ENCODE measurements at places on chromosomes 12 and 14.

DNA sequence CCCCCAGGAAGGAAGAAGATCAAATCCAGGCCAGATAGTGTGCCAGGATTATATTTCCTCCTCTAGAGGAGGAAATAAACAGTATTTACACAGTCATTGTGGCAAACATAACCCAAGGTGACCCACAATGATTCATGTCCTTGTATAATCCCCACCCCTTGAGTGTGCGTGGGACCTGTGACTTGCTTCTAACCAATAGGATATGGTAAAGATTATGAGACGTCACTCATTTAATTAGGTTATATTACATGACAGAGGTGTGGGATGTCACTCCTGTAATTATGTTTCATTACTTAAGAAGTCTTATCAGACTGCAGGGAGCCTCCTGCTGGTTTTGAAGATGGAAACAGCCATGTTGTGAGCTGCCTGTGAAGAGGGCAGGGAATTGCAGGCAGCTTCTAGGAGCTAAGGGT lies 12.2 kb upstream of the CATSPERB start:
- DNase-seq, result no peak

DNA sequence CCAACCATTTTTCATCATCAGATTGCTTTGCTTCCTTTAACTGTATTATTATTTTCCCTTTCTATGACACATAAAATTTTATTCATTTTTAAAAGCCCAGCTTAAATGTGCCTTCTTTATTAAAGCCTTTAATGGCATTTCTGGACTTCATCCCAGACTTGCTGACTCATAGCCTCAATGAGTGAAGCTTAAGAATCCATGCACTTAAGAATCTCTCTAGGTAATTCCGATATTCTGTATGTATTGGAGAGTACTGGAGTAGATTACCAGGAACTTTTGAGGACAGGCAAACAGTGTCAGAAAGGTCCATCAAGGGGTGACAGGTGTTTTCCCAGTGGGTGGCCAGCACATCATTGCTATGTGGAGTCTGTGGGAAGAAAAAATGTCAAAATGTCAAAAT lies 107.9 kb downstream of the PTPRQ start:
- no peak for DNase-seq

DNA sequence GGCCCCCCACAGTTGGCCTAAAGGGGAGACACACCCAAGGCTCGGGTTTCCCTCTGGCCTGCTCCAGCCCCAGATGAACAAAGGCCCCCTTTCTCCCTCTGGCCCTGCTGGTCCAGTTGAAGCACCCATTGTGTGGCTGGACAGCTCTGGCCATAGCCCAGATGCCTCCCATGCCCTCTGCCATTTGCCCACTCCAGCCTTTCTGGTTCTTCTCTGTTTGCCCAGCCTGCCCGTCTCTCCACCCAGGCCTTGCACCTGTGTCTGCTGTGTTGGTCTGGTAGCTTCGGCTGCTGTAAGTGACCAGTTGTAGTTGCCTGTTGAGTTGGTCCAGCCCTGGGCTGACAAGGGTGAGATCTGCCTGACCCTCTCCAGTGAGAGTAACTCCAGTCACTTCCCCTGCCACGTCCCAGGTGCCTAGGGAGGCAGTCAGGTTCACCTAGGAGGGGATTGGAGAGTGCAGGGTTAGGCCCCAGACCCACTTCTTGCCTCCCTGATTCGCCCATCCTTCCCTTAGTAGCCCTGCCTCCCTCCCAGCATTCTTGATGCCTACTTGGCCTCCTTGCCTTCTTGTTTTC lies 3.0 kb downstream of the B4GALNT1 start:
- no peak for DNase-seq

DNA sequence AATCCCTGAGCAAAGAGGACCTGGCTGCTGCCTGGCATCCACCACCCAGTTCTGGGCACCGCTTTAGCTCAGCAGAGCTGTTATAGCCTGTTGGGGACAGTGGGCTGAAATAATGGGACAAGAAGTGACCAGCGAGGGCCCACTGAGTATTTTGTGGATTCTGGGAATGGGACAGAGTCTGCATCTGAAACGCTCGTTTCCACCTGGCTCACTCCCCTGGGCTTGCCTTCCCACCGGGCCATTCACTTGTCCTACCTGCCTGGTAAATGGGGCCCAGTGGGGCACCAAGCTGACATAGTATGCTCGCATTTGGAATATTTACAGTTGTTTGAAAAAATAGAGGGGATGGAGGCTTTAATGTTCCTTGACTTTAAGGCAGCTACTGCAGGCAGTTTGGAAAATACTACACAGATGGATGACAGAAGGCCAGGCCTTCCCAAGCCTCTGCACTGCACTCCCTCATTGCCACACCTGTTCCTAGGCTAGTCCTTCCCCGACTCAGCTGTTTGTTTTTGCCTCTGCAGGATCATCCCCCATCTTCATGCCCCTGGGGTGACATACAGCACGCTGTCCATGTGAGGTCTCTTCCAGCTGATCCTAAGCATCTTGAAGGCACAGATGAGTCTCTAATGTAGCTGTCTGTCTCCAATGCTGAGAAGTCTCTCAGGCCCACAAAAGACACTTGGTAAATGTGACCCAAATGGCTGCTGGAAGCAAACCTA lies 61.3 kb upstream of the DICER1 start:
- DNase-seq, result no peak

DNA sequence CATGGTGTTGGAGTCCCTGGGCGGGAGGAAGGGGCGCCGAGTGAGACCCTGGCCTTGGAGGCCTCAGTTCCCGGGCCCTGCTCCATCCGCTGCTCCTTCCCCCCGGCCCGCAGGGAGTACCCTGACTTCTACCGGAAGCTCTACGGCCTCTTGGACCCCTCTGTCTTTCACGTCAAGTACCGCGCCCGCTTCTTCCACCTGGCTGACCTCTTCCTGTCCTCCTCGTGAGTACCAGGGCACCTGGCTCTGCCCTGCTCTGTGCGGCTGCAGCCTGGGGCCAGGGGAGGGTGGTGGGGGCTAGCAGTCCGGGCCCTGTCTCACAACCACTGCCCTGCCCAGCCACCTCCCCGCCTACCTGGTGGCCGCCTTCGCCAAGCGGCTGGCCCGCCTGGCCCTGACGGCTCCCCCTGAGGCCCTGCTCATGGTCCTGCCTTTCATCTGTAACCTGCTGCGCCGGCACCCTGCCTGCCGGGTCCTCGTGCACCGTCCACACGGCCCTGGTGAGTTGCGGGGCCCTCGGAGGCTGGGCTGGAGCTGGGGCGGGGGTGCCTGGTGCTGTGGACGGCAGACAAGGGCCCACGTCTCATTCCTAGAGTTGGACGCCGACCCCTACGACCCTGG lies 7.0 kb downstream of the NOC4L start:
- no peak for DNase-seq

GRCh38 chr12:1706632-1706980 lies 15.7 kb downstream of the ADIPOR2 start:
- DNase-seq, result no peak

GRCh38 chr12:22974865-22975264 lies 349.9 kb downstream of the ETNK1 start:
- DNase-seq, result no peak
